Activated T-helper 2 cell treated with anti-CD3 and anti-CD28 coated beads, Interferon-gamma antibody, Interleukin-2, Interleukin-4, amounts not matched to agents 10 μg/mL and 5 μg/mL and 100 μg/mL, durations not matched to agents 14 hours and 24 hours and 36 hours (primary cell): ENCODE measurements at places on chromosomes 11 and 22.
A peak's percentile ranks its signal among the peaks of the same experiment; 100 is the strongest.

- DNase-seq, result peak; percentile 12
These were observed 1.8 kb downstream of the ALKBH8 start for GRCh38 chr11:107563702-107564101.

DNA sequence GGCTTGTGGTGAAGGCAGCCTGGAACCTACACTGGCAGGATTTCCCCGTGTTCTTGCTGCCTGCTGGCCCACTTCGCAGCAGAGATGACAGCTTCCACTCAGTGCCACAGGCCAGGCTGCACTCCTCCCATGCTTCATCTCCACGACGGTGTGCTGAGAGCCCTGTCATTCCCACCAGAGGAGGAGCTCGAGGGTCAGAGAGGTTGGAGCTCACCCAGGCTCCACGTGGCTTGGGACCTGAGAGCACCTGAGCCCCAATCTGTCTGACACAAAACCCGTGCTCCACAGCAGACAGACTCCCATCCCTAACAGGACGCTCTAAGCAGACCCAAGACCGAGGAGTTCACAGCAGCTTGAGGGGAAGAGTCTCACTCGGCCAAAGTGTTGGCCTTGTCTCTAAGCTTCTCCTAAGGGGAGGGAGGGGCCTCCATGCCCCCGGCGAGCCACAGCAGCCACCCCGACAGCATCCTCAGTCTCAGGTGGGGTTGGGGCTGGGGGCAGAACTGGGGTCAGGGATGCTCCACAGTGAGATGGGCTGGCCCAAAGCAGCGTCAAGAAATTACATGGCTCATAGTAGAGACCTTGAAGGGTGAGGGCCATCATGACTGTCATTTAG is 10.7 kb downstream of the LRFN4 start:
- no peak for DNase-seq

DNA sequence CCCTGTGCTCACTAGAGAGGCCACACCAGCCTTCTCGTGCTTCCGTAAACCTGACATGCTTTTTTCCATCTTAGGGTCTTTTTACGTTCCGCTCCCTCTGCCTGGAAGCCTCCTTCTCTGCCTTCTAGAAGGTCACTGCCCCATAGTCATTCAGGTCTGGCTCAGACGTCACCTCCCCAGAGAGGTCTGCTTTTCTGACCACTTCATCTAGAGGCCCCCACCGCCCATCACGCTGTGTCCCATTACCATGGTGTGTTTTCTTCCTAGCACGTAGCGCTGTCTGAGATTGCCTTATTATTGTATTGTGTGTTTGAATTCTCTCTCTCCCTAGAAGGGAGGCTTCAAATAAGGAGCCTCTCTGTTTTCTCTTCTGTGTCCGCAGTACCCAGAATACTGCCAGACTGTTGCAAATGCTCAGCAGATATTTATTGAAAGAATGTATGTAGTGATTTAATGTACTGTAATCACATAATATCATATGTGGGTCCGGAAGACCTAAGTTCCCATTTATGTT is 10.0 kb downstream of the TAB1 start:
- no peak for DNase-seq

DNA sequence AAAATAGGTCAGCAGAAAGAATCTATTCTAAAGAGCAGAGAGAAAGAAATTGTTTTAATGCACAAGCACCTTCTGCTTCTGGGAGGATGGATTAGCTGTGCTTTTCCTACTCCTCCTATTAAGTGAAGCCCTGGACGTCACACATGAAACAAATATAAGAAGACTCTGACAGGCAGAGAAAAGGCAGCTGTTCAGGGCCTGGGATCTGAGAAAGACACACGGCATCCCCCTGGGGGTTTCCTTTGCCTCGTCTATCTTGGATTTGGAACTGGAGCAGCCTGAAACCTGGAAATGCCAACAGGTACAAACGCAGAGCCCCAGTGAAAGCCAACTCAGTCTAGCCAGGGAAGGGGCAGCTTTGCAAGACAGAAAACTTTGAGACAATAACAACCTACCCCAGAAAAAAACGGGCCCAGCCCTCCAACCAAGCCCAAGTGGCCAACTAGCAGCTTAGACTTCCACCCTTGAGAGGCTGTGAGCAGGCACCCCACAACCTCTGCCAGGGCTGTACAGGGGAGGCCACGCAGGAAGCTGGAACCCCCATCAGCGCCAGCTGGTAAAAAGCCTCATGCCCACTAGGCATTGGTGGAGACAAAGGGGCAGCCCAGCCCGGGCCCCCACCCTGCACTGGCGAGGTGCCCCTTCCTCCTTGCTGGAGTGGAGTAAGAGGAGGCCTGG is 7.3 kb downstream of the CERK start:
- DNase-seq, result no peak

DNA sequence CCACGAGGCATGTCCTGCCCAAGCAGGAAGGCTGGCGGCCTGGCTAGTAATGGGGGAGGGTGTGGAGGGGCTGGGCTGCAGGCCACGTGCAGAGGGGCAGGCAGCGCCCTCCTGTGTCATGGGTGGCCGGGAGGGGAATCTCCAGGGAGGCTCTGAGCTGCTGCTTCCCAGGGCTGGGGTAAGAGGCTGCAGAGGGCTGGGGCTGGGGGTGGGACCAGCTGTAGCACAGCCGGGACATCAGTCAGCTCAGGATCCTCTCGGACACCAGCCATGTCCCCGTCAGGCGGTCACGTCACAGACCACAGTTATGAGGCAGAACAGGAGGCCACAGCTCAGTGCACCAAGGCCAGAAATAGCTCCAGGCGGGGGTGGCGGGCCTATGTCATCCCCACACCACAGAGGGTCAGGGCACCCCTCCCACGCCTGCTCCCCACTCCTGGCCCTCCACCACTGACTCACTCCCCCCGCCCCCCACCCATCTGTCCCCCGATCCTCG is 21.1 kb downstream of the RTN4R start:
- DNase-seq, result no peak

- no peak for DNase-seq
These were observed 324.2 kb downstream of the DCDC1 start for GRCh38 chr11:31045335-31045734.

GRCh38 chr11:121550247-121551030 is 97.7 kb upstream of the SORL1-AS1 start:
- no peak for DNase-seq

DNA sequence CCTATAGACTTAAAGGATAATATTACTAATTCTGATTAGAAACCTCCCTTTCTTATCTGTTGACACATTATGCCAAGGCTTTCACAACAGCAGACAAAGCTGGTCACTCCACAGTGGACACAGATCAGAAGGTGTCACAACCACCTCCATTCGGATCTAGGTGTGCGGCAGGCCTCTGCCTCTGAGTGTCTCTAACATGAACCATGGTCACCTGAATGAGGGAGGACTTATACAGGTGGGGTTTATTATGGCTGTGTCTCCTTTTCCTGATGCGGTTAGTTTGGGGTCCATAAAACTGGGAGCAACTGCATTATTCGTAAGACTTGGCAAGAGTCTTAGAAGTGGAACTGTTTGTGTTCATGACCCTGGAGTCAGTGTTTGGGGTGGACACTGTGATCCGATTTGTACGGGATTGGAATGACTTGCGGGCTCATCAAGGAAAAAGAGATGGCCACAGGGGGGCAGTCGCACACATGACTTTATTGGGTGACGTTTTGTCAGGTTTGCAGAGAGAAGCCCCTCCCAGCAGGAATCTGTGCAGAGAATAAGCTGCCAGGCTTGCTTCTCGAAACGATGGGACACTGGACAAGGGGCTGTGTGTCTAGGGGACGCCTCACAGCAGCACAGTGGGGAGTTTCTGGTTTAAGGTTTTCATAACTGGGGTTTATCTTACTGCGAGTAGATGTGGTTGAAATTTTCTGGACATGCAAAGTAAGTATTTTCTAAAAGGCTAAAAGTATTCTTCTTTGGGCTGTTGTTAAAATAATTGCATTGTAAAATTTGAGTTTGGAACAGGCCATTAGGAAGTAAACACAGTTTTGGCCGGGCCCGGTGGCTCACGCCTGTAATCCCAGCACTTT is 90.6 kb downstream of the GAB4 start:
- DNase-seq, result peak; percentile 38

GRCh38 chr11:36411202-36411640 is 98.9 kb downstream of the TRAF6 start:
- DNase-seq, result no peak

GRCh38 chr11:68016904-68017817 is 7.0 kb downstream of the ALDH3B1 start:
- no peak for DNase-seq

GRCh38 chr11:37858398-37858797 is 1260.4 kb upstream of the RAG2 start:
- DNase-seq, result no peak

GRCh38 chr11:99781074-99781473 is 760.3 kb downstream of the CNTN5 start:
- no peak for DNase-seq

DNA sequence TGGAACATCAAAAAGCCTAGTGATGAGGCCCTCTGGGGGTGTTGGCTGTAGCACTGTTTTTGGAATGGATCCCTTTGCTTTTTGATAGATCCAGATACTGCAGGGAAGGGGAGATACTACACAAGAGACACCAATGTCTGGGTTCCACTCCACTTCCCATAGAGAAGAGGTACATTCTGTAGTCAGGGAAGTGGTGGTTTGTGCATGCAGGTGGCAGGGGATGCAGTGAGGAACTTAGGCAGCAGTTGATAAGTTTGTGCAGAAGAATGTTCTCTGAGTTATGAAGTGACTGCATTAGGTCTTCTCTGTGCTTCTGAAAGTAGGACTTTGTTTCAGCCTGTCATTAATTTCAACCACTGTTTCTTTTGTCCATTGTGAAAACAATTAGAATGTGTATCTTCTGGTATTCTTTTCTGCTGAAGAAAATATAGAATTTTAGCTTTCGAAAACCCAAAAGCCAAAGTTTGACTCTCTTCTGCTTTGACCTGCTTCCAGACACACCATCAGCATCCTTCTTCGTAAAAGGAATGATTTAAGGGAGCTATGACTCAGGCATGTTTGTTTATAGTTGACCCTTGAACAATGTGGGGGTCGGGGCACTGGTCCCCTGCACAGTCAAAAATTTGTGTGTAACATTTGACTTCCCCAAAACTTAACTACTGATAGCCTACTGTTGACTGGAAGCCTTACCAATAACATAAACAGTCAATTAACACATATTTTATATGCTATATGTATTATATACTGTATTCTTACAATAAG is 25.6 kb downstream of the PANX1 start:
- DNase-seq, result no peak

DNA sequence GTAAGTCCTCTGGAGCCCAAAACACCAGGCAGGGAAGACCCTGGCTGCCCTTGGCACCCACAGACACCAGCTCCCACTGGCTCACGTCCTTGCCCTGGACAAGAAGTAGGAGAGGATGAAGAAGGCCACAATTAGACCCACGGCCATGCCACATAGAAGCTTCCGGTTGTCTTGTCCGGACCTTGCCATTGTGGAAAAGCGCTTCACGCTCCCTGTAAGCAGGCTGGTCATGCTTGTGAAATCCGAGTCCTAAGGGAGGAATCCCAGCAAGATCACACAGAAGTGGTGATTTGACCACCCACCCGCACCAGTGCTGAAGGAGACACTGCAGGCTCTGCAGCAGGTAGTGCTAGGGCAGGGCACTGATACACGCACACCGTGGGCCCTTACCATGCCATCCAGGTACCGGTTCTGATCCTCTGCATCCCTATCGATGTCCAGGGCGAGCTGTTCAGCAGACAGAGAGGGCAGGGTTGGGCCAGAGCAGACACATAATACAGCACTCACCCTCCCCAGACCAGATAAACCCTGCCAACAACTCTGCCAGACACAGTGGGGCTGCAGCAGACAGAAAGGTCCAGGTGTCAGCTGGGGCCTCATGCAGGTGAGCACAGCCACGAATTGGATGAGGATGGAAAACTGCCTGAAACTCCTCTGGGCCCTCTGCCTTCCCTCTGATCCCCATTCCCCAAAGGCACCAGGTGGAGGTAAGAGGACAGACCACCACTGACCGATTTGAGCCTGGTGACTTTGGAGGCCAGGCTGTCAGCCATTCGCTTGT is 1.8 kb downstream of the BET1L start:
- no peak for DNase-seq

GRCh38 chr22:24134090-24134846 is 47.0 kb upstream of the SUSD2 start:
- no peak for DNase-seq

DNA sequence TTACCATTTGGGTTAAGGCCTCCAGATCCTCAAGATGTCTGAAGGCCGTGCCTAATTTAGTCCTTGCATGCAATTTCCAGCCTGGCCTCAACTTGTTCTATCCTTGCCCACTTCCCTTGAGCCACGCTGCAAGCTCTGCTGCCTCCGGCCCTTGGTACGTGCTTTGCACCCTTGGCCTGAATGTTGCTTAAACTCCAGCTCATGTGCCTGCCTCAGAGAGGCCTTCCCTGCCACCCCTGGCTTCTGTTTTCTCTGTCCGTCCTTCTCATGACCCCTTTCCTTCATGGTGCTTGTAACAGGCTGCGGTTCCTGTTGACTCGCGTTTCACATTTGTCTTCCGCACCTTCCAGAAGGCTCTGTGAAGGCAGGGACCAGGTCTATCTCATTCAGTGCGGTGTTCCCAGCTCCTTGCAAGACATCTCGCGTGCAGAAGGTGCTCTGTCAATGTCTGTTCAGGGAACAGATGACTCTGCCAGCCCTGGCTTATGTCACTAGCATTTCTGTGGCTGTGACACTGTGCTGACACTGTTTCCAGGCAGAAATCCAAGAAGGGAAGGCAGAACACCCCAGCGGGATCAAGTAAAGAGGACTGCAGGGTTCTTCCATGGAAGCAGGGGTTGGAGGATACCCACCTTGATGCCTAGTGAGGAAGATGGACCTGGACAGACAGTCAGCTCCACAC is 61.8 kb downstream of the FBLN1 start:
- no peak for DNase-seq

DNA sequence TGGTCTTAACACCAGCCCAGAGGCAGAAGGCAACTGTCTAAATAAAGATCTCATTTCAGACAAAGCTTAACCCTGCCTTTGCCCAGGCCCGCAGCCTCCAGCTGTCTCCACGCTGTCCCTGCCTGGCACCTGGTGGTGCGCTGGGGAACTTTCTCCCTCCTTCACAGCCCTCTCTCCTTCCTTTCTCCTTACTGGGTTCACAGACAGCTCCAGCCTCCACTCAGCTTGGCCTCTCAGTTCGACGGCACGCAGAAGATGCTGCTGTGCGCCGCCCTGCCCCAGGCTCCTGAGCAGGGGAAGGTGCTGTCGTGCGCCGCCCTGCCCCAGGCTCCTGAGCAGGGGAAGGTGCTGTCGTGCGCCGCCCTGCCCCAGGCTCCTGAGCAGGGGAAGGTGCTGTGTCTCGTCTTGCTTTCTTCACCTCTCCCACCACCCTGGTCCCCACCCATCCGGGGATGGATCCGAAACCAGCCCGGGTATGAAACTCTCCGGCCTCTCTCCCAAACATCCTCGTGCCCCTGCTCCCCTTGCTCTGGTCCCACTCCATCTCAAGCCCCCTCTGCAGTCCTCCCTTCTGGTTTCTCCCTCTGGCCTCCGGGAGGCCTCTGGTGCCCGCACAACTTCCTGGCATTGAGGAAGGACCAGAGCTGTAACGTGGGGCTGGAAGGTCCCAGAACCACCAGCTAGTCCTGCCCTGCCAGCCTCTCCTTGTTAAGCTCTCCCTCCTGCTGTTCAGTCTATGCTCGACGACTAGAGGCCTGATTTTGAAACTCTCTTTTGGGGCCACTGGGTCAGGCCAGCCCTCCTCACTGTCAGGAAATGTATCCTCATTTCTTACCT is 22.9 kb upstream of the JAM3 start:
- no peak for DNase-seq

GRCh38 chr22:40728731-40729189 is 49.5 kb downstream of the MCHR1 start:
- DNase-seq, result peak; percentile 49
